ENCODE measurements at places on chromosomes 7 and 10.
A peak's percentile ranks its signal among the peaks of the same experiment; 100 is the strongest.

- no peak for DNase-seq
Measured at GRCh38 chr7:4076701-4077294, 605.3 kb upstream of the FOXK1 start.

- DNase-seq, result no peak
Measured at GRCh38 chr7:93039786-93040185, 78.0 kb downstream of the SAMD9 start.

- DNase-seq, result no peak
Measured at GRCh38 chr10:123348691-123349572, 194.7 kb downstream of the BUB3 start.

DNA sequence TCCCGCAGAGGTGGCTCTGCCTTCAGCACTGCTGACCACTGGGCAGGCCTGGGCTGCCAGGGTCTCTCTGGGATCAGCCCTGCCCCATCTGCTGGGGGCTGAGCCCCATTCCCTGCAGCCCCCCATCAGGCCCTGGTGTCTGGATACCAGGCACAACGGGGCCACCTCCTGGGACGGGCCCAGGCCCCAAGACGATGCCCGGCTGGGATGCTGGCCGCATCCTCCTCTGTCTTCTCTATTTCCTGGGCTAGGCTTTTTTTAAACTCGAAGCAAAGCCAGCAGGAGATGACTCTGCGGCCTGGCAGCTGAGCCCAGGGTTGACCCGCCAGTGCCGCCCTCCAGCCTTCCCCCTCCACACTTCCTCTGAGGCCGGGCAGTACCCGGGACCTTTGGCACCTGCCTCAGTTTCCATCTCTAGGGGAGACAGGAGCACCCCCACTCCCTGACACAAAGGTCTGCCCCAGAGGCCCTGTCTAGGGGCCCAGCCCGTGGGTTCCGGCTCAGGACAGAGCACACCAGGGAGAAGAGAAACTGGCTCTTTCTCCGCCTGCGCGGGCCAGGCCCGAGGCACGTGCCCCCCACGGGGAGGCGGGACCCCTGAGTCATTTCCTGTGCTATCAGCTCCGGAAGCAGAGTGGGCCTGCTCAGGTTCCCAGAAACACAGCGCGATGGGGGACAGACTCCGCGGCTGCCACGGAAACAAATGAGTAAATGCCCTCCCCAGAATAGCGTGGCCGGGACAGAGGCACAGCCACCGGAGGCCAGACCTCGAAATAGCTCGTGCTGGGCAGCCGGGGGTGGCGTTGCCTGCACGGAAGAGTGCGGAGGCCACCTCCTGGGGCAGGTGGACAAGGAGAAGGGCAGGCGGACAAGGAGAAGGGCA, 84.6 kb upstream of the PDGFA start:
- DNase-seq, result peak; percentile 94

GRCh38 chr7:28112012-28112411, 68.6 kb downstream of the JAZF1 start:
- no peak for DNase-seq

- DNase-seq, result no peak
Measured at GRCh38 chr7:9124320-9124719, 690.9 kb downstream of the NXPH1 start.

- DNase-seq, result no peak
Measured at GRCh38 chr7:104272767-104273384, 55.5 kb upstream of the LHFPL3 start.

GRCh38 chr7:149289856-149290255, 27.9 kb downstream of the ZNF783 start:
- DNase-seq, result no peak

GRCh38 chr7:159227433-159227832, 82.8 kb upstream of the VIPR2 start:
- no peak for DNase-seq

DNA sequence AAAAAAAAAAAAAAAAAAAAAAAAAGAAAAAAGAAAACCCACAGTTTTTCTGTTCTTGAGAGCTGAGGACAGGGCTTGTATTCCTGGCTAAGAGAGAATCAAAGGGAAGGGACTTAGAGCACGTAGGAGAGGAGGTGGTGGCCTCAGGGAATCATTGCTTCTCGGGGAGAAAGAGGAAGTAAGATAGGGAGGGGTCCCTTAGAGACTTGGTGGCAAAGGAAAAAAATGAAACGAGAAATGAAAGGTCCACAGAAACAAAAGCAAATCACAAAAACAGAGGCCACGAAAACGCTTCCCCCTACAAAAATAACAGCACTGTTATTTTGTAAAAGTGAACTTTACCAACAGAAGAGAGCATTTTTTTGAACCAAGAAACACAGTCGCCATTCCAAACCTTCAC, 323.1 kb upstream of the GALNT17 start:
- no peak for DNase-seq
